AG04449 (cell line): ENCODE measurements at places on chromosomes 11 and 22.

DNA sequence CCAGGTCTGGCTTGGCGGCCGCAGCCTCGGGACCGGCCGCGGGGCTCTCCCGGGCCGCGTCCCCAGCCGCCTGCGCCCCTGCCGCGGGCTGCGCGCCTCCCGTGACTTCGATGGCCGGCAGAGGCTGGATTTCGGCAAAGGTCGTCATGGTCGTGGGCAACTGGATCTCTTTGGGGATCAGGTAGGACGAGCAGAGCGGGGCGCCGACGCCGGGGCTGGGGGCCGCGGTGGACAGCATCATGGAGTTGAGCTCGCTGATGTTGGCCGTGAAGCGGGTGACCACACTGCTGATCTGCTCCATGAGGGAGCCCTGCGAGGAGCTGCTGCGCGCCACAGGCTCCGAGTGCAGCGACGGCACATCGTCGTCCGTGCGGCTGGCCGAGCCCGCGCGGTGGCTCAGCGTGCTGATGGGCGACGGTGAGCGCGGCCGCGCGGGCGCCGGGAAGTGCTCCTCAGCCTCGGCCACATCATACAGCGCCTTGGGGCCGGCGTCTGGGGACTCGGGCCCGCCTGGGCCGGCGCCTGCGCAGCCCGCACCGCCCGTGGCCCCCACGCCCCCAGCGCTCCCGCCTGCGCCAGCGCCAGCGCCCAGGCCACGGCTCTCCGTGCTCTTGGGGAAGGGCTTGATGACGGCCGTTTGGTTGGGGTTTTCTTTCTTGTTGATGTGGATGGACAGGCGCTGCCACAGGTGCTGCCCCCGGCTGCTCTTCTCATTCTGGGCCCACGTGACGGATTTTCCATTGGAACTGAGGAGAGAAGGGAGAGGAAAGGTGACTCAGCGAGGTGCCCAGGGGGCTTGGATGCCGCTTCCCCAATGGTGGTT, 171.4 kb upstream of the CTSC start:
- DNase-seq: no peak

DNA sequence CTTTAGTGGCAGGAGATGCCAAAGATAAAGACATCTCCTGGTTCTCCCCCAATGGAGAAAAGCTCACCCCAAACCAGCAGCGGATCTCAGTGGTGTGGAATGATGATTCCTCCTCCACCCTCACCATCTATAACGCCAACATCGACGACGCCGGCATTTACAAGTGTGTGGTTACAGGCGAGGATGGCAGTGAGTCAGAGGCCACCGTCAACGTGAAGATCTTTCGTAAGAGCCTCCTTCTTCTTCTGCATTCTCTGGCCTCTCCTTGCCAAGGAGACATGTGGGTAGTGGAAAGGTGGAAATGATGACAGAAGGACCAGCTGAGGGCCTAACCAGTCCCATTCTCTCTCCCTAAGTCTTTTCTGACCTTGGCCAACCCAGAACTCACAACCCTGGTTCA, 110.1 kb upstream of the TTC12 start:
- no peak for DNase-seq

DNA sequence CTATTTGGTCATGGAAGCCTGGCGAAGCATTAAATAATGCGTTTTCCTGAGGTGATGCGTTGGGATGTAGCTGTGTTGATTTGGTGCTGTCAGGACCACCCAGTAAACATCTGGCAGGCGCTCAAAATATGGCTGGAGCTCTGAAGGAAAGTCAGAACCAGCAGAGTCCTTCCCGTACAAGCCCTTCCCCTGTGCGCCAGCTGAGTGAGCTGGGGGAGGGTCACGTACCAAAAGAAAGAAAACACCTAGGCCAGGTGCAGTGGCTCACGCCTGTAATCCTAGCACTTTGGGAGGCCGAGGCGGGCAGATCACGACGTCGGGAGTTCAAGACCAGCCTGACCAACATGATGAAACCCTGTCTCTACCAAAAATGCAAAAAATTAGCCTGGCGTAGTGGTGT, 55.6 kb upstream of the CECR2 start:
- no peak for DNase-seq

- no peak for DNase-seq
Measured at GRCh38 chr11:80886684-80887083, 1445.9 kb upstream of the TENM4 start.
